Fibroblast of the aortic adventitia (primary cell): ENCODE measurements at places on chromosomes 7 and 10. TPM values are rescaled to one million over a fixed set of nuclear protein-coding genes. Genes with fewer than 3 reads are reported as not detected.

The ATRNL1 gene
- 1.9 and 7.3 TPM in 2 replicates for total RNA-seq

DNA sequence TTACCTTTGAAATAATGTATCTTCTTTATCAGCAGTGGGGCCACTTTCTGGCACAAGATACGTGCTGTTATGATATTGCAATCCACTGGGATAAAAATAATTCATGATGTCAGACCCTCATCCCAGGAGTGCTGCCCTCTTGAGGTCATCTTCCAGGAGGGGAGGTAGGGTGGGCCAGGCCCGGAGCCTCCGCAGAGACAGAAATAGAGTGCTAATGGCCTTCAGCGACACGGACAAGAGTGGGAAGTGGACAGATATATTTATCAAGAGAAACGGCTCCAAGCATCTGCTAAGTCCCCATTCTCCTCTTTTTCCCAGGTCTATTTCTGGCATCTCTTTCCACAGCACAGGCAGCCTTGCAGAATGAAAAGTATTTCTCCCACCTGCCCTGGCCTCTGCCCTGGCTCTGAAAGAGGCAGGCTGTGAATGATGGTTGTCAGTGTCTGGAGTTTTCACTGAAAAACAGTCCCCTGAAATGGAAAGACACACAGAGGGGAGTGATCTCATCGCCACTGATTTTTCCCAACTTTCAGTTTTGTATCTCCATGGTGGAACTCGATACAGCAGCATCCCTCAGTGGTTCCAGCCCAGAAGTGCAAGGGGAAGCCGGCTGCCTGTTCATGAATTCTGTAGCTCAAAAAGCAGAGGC, 251.7 kb upstream of the MYO3A start:
- DNase-seq, result peak; percentile 52

DNA sequence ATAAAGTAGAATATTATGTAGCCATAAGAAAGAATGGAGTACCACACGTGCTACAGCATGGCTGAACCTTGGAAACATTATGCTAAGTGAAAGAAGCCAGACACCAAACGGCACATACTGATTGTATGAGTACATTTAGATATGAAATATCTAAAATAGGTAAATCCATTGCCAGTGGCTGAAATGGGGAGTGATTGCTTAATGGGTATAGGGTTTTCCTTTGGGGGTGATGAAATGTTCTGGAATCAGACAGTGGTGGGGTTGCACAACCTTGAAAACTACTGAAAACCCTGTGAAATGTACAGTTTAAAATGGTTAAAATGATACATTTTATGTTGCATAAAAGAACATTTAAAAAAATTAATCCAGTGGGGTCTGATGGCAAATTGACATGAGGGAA, 667.9 kb downstream of the AUTS2 start:
- DNase-seq, result peak; percentile 52

DNA sequence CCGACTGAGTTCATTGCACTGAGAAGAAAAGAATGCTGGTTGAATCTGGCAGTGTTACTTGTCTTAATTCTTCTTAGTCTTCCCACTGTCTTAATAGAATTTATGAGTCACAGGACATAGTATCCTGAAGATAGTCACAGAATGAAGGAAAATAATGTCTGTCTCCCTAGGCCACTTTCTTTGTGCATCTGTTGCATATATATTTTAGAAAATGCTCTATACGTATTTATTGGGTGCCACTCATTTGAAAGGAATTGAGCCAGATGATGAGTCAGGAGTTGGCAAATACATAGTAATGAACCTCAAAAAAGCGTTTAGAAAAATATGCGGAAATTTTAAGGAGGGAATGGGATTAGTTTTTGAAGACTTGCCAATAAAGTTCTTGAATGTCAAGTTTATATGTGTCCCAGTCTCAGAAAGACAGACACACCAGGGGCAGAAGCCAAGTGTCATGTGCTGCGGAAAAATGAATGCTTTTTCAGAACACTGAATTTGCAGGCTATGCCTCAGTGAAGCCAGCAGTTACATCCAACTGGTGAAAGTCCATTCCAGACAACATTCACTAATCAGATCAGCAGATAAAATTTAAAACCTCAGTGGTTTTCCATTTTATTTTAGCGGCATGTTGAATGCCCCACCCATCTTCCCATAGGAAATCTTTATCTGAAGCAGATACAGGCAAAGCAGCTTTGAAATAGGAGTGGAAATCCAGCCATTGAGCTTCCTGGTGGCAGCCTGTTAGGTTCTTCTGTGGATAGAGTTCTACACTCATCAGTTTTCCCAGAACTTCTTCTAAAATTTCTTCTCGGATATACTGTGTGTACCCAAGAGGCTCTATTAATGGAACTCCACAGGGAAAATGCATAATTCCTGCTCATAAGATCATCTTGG, 308.4 kb downstream of the BICC1 start:
- peak; percentile 81 for DNase-seq
